ENCODE measurements at places on chromosomes 13 and 19.

DNA sequence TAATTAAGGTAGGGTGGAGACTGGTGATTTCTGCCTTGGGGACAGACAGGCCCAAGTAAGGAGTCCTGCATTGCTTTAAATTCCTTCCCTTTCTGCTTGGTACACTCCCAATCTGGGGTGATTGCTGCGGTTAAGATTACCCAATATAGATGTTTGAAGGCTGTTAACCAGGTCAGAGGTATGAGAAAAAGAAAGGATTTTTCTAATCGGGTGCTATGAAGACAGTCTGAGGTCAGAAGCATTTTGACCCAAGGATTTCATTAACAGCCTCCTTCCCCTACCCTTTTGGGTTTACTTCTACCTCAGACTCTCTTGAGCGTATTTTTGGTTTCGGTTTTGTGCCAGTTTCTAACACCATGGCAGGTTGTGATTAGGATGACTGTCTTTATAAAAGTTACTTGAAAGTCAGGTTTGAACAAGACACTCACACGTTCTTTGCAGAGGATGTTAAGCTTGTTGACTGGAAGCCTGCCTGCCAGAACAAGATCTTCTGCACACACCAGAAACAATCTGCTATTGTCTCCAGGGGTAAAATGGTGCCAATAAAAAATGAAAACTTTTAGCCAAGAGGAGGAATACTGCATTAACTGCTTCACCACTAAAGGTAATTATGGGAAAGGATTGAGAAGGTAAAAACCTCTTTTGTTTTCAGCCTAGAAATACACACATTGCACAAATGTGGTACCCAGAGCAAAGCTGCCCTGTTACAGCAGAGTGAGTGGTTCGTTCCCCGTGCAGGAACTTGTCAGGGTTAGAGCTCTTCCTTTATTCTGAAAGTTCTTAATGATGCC is 108.8 kb downstream of the NDFIP2 start:
- no peak for DNase-seq

- no peak for DNase-seq
These were observed 220.1 kb upstream of the SERP2 start for GRCh38 chr13:44153496-44153895.

GRCh38 chr13:110965038-110965754 is 50.3 kb upstream of the ANKRD10 start:
- DNase-seq = peak; percentile 85

DNA sequence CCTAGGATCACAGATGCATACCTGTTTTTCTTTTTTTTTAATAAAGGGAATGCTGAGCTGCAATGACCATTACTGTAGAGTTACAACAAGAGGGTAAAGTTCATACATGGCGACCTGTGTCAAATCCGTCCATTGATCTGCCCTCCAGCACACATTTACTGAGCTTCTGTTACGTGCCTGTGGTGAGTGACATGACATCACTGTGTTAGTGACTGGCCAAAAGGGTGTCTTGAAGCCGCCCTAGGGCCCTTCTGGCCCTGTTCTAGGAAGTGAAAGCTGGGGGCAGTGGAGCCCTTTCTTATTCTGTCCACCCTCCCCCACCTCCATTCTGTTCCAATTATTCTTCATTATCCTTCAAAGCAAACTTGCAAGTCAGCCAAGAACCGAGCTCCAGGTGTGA is 66.3 kb downstream of the ZIC5 start:
- DNase-seq = no peak

GRCh38 chr13:100580045-100580444 is 8.5 kb downstream of the GGACT start:
- DNase-seq = no peak

DNA sequence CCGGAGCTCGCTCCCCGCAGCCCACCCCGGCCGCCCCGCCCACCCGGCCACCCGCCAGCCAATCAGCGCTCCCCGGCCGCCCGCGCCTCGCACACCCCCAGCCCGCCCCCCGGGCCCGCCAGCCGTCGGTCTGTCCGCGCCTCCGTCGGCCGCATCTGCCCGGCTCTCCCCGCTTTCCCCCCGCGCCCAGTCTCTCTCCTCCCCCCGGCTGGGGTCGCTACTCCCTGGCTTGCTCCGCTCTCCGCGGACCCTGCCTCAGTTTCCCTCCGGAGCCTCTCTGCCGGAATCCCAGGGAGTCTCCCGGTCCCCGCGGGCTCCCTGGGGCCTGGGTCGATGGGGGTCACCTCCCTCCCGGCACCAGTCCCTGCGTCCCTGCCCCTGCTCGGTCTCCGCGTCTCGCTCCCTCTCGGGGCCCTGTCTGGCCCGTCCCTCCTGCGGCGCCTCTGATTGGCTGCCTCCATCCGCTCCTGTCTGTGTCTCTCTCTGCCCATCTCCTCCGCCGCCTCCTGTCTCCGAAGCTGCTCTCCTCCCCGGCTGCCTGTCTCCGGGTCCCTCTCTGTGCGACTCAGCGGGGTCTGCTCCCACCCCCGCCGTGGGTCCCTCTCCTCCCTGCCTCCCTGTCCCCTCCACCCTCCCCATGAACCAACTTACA is 484 bp downstream of the IL11 start:
- DNase-seq = no peak

GRCh38 chr19:12777217-12778016 is 2.1 kb upstream of the HOOK2 start:
- DNase-seq = peak; percentile 72

DNA sequence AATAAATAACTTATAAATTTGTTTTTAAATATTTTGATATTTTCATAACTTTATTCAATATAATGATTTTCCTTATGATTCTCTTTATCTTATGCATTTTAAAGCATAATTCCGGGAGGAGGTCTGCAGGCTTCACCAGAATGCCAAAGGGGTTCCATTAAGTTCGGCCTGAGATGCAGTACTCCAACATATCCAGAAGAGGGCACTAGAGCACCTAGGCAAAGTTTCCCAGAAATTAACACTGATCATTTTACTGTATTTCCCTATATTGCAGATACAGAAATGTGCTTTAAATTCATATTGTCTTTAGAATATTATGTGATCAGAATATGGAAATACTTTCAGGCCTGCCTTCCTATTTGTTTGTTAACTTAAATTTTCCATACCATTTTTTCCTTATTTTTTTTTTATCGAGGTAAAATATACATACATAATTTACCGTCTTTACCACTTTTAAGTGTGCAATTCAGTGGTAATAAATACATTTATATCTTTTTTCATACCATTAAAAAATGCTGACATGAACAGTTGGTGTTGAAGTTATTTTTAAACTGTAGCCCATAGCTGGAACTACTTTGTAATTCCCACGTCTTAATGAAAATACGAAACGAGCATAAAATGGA is 58.9 kb upstream of the TM9SF2 start:
- DNase-seq = peak; percentile 66

GRCh38 chr13:73060251-73061160 is 1.7 kb downstream of the KLF5 start:
- DNase-seq = peak; percentile 64

- DNase-seq = no peak
These were observed 257.5 kb downstream of the MZT1 start for GRCh38 chr13:72469906-72470305.

- no peak for DNase-seq
These were observed 463.0 kb downstream of the TSHZ3 start for GRCh38 chr19:30886222-30886621.

GRCh38 chr19:2408247-2408646 is 19.1 kb downstream of the TIMM13 start:
- no peak for DNase-seq

GRCh38 chr13:29522044-29522685 is 73.3 kb downstream of the SLC7A1 start:
- no peak for DNase-seq

DNA sequence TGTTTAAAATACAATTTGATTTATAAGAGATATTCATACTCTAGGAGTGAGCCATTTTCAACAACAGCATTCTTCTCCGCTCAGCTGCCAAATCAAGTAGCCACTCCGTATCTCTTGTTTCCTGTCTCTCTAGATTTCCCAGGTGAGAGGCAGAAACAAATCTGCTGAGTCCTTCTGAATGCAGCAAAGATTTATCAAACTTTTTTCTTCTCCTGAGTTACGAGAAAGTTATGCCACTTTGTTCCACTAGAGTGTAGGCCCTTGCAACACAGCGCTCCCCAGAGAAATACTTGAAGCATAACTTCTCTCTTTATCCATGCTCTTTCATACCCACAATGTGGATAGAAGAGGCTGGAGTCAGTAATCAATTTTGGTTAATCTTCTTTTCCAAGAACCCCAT is 1960.8 kb downstream of the OLFM4 start:
- no peak for DNase-seq

GRCh38 chr13:93724187-93724586 is 497.6 kb downstream of the GPC6 start:
- DNase-seq = no peak

DNA sequence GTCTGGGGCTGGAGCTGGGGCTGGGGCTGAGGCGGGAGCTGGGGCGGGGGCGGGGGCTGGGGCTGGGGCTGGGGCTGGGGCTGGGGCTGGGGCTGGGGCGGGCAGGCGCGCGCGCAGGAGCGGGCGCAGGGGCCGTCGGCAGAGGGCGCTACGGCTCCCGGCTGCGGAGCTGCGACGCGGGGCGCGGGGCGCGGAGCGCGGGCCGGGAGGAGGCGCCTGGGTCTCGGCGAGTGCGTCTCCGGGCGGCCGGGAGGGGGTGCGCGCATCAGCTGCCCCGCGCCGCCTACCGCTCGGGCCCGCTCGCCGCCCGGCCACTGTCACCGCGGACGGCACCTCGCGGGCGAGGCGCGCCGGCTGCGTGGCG is 422 bp upstream of the MTUS2 start:
- DNase-seq = peak; percentile 12

GRCh38 chr13:90615767-90616166 is 731.7 kb upstream of the MIR17HG start:
- DNase-seq = no peak

GRCh38 chr19:7681340-7682174 is 924 bp downstream of the TRAPPC5 start:
- peak; percentile 63 for DNase-seq
